ENCODE measurements at places on chromosomes 16 and 17. TPM values are rescaled to one million over a fixed set of nuclear protein-coding genes. Genes with fewer than 3 reads are reported as not detected.

- H3K4me3 ChIP-seq = no peak overlapping the region
- peak; percentile 81 for DNase-seq
- H3K27ac ChIP-seq = no peak overlapping the region
- no peaks in the 10 kb centered on the region for H3K4me1 ChIP-seq
- H3K27me3 ChIP-seq = no peaks in the 10 kb centered on the region
These were observed 23.8 kb downstream of the SPHK1 start for GRCh38 chr17:76408037-76408849.

- no peaks in the 10 kb centered on the region for H3K4me1 ChIP-seq
- no peaks in the 10 kb centered on the region for H3K27me3 ChIP-seq
- H3K36me3 ChIP-seq = no peaks in the 10 kb centered on the region
These were observed 40.7 kb upstream of the DOC2B start for GRCh38 chr17:222172-222571.

GRCh38 chr16:59373632-59374031 lies 639.5 kb upstream of the GOT2 start:
- no peak overlapping the region for H3K4me3 ChIP-seq
- no peaks in the 10 kb centered on the region for H3K4me1 ChIP-seq
- no peak overlapping the region for H3K27ac ChIP-seq
- no peak for DNase-seq
- no peaks in the 10 kb centered on the region for H3K27me3 ChIP-seq
- no peaks in the 10 kb centered on the region for H3K36me3 ChIP-seq

DNA sequence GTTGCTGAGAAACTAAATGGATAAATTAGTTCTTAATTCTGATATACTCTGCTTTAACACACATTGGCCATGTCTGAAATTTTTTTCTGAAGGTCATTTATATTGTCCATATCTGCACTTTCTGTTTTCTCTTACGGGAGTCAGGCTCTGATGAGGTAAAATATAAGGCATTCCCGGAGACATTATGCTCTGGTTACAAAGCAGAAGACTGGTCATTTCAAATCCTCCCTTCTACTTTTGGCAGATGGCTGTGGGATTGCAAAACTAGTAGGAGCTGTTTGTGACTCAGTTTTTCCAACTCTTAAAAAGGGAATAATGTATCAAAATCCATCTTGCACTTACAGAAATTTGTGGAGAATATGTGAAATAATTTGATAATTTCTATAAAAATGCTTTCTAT lies 92.2 kb upstream of the CPHXL start:
- H3K4me1 ChIP-seq = no peaks in the 10 kb centered on the region
- H3K36me3 ChIP-seq = no peaks in the 10 kb centered on the region
- no peak overlapping the region for H3K4me3 ChIP-seq
- no peaks in the 10 kb centered on the region for H3K27me3 ChIP-seq
- no peak overlapping the region for H3K27ac ChIP-seq
- DNase-seq = no peak

- no peaks in the 10 kb centered on the region for H3K27me3 ChIP-seq
- H3K36me3 ChIP-seq = no peaks in the 10 kb centered on the region
- H3K27ac ChIP-seq = peak overlapping the region; percentile 27
- H3K4me3 ChIP-seq = peak overlapping the region; percentile 58
- H3K4me1 ChIP-seq = no peaks in the 10 kb centered on the region
- no peak for DNase-seq
These were observed 483 bp downstream of the RPA1 start for GRCh38 chr17:1830288-1830687.

- H3K27me3 ChIP-seq = no peaks in the 10 kb centered on the region
- DNase-seq = no peak
- H3K4me3 ChIP-seq = no peak overlapping the region
- H3K4me1 ChIP-seq = no peaks in the 10 kb centered on the region
These were observed 26.2 kb upstream of the TXNDC11 start for GRCh38 chr16:11768849-11769248.

DNA sequence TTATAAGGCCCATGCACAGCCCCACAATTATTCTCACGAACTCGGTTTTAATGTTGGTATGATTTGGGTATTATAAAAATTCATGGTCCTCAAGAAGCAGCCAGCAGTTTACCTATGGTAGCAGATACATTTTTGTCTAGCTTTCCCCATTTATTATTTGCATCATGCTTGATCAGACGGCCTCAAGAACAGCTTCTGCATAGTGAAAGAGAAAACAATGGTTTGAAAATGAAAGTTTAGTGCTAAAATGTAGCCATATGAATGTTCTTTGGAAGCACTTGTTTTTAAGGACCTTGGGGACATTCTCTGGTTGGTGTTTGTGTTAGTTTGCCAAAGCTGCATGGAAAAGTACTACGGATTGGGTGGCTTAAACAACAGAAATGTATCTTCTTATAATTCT lies 72.4 kb upstream of the CPHXL start:
- no peak overlapping the region for H3K27ac ChIP-seq
- no peaks in the 10 kb centered on the region for H3K36me3 ChIP-seq
- H3K4me3 ChIP-seq = no peak overlapping the region
- no peaks in the 10 kb centered on the region for H3K27me3 ChIP-seq

DNA sequence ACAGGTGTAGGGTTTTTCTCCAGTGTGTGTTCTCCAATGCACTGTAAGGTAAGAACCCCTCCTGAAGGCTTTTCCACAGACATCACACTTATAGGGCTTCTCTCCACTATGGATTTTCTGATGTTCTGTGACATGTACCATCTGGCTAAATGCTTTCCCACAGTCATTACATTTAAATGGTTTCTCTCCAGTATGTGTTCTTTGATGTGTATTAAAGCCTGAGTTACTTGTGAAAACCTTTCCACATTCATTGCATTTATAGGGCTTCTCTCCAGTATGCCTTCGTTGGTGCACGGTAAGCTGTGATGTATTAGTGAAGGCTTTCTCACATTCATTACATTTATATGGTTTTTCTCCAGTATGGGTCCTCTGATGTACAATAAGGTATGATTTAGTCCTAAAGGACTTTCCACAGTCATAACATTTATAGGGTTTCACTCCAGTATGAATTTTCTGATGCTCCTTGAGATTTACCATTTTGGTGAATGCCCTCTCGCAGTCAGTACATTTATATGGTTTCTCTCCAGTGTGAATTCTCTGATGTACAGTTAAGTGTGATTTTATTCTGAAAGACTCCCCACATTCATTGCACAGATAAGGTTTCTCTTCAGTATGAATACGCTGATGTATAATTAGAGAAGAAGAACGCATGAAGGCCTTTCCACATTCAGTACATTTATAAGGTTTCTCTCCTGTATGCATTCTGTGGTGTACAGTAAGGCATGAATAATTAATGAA lies 30.9 kb downstream of the ZNF624 start:
- no peaks in the 10 kb centered on the region for H3K27me3 ChIP-seq
- no peak overlapping the region for H3K27ac ChIP-seq
- H3K4me1 ChIP-seq = no peaks in the 10 kb centered on the region
- DNase-seq = no peak

DNA sequence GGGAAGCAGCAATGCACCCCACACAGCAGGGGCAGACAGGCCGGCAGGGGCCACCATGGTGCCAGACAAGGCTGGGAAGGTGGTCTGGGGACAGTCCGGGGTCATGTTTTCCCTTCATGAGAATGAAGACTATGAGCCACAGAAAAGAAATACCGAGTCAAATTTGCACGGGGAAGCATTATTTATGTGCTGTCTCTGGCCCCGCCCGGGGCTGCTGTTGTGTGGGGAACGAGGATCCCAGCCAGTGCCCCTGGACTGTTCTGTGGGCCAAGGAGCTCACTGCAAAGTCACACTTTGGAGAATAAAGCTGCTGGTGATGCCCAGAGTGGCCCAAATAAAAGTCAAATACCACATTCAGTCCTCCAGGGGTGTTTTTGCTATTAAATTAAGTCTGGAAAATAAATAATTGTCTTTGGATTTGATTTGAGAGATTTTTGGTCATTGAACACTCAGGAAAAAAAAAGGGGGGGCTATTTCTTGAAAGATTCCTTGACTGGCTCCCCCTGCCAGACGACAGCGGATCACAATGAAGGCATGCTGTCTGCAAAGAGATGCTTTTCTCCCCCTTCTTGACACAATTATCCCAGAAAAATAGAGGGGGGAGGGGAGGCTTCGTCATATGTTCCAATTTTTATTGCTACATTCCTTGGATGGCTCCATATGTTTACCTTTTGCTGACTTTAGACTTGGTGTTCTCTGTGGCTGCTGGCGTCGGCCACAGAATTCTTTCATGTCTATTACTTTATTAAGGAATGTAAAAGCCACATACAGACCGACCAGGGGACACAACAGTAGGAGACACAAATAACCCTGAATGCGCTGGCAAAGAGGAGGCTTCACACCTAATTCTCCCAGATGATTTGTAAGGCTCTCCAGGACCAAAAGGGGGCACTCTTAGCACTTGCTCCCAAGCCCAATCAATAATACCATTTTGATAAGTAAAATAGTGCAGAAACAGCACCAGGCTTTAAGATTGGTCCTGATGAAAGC lies 27.1 kb upstream of the ANKFN1 start:
- no peaks in the 10 kb centered on the region for H3K4me1 ChIP-seq
- no peaks in the 10 kb centered on the region for H3K27me3 ChIP-seq
- H3K4me3 ChIP-seq = no peak overlapping the region
- DNase-seq = no peak

- H3K27ac ChIP-seq = no peak overlapping the region
- H3K4me1 ChIP-seq = no peaks in the 10 kb centered on the region
- H3K36me3 ChIP-seq = peaks cover 2% of the 10 kb centered on the region
- no peak for DNase-seq
- H3K27me3 ChIP-seq = no peaks in the 10 kb centered on the region
These were observed 1.3 kb upstream of the ZNF821 start for GRCh38 chr16:71885261-71885650.

- no peak overlapping the region for H3K27ac ChIP-seq
- H3K4me3 ChIP-seq = no peak overlapping the region
- no peaks in the 10 kb centered on the region for H3K4me1 ChIP-seq
- no peaks in the 10 kb centered on the region for H3K27me3 ChIP-seq
- DNase-seq = no peak
These were observed 9.9 kb downstream of the LRRC3C start for GRCh38 chr17:39937447-39937846.

GRCh38 chr16:1308977-1309885 lies at the start of gene UBE2I:
Gene UBE2I, plus strand, starts transcription at chr16:1309636. Its CDS starts 4,395 bp downstream, at chr16:1314031.
- H3K36me3 ChIP-seq = no peaks in the 10 kb centered on the region
- H3K4me3 ChIP-seq = peak within 1 kb of the TSS; percentile 94

DNA sequence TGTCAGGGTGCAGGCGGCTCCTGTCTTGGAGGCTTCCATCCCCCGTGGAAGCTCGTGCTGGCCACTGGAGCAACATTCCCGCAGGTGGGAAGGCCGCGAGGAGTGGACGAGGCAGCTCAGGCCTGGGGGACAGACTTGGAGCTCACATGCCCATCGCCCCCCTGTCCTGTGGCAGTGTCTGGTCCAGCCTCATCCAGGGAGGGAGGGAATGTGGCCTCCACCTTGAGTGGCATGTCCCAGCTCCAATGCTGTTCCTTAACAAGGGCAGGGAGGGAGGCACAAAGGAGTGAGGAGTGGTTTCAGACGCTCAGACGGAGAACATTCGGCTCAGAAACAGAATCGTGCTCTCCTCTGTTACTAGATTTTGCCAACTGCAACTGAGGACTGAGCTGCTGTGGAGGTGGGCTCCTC lies 159.4 kb upstream of the CHMP6 start:
- no peaks in the 10 kb centered on the region for H3K36me3 ChIP-seq
- DNase-seq = peak; percentile 75
- H3K27me3 ChIP-seq = no peaks in the 10 kb centered on the region
- H3K27ac ChIP-seq = peak overlapping the region; percentile 50

GRCh38 chr17:80807882-80808281 lies 183.8 kb upstream of the CHMP6 start:
- H3K4me3 ChIP-seq = no peak overlapping the region
- H3K36me3 ChIP-seq = no peaks in the 10 kb centered on the region
- no peak for DNase-seq
- no peaks in the 10 kb centered on the region for H3K27me3 ChIP-seq
- H3K4me1 ChIP-seq = no peaks in the 10 kb centered on the region

GRCh38 chr16:66354034-66354909 lies 12.2 kb upstream of the CDH5 start:
- no peaks in the 10 kb centered on the region for H3K36me3 ChIP-seq
- H3K4me1 ChIP-seq = no peaks in the 10 kb centered on the region
- peaks cover 1% of the 10 kb centered on the region for H3K27me3 ChIP-seq

- no peaks in the 10 kb centered on the region for H3K4me1 ChIP-seq
- no peak overlapping the region for H3K27ac ChIP-seq
- H3K4me3 ChIP-seq = no peak overlapping the region
- H3K27me3 ChIP-seq = no peaks in the 10 kb centered on the region
These were observed 184.4 kb downstream of the AATF start for GRCh38 chr17:37133136-37133535.

DNA sequence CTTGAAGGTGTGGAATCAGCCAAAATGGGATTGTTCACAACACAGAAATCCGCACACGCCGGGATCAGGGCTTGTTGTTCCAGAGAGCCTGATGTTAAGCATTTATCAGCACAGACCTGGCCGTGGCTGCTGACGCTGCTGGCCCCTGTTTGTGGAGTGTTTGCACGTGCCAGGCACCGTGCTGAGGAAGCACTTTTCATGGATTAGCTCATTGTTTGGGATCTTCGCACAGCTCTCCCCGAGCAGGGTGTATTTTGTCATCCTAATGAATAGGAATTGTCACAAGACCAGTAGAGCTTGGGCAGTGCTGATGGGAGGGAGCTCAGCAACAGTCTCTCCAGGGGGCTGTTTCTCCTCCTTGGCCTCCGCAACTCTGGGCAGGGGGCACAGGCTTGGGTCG lies 160.4 kb upstream of the PLCG2 start:
- no peak overlapping the region for H3K4me3 ChIP-seq
- H3K4me1 ChIP-seq = no peaks in the 10 kb centered on the region
- DNase-seq = no peak
- no peaks in the 10 kb centered on the region for H3K36me3 ChIP-seq
- no peak overlapping the region for H3K27ac ChIP-seq
- H3K27me3 ChIP-seq = no peaks in the 10 kb centered on the region

- H3K4me3 ChIP-seq = no peak overlapping the region
- H3K36me3 ChIP-seq = no peaks in the 10 kb centered on the region
- no peak for DNase-seq
- no peak overlapping the region for H3K27ac ChIP-seq
- no peaks in the 10 kb centered on the region for H3K27me3 ChIP-seq
These were observed 383.0 kb downstream of the CPPED1 start for GRCh38 chr16:12420661-12421209.

GRCh38 chr17:64229815-64230728 lies 33.0 kb downstream of the TEX2 start:
- H3K4me3 ChIP-seq = no peak overlapping the region
- no peaks in the 10 kb centered on the region for H3K27me3 ChIP-seq
- H3K27ac ChIP-seq = peak overlapping the region; percentile 43
- no peaks in the 10 kb centered on the region for H3K36me3 ChIP-seq
- peaks cover 11% of the 10 kb centered on the region for H3K4me1 ChIP-seq

DNA sequence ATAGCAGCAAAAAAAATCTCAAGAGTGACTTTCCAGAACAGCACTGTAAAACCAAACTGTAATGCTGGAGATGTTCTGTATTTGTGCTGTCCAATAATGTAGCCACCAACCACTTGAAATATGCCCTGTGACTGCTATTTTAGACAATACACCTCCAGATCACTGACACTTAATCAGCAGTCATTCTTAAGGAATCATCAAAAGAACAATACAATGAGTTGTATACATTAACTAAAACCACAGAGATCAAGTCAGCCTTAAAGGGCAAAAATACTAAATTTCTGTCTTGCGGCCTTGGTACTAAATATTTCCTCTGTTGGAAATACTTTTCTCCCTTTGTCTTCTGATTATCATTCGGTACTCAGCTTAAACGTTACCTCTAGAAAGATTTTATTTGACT lies 33.6 kb upstream of the ANKFY1 start:
- H3K4me3 ChIP-seq = no peak overlapping the region
- H3K27ac ChIP-seq = no peak overlapping the region
- no peaks in the 10 kb centered on the region for H3K27me3 ChIP-seq
- no peak for DNase-seq
- H3K4me1 ChIP-seq = no peaks in the 10 kb centered on the region

MPV17L gene
- 2.4 TPM for total RNA-seq

TPSD1 gene
- total RNA-seq = not detected

TPSG1 gene
- 0.81 TPM for total RNA-seq

TEKT5 gene
- 0.39 TPM for total RNA-seq

PDIA2 gene
- total RNA-seq = 1.6 TPM

SDR42E1 gene
- 1.2 TPM for total RNA-seq

ATP1B2 gene
- total RNA-seq = 2.0 TPM

ADCY9 gene
- 40.1 TPM for total RNA-seq

Measured in aorta (tissue), 5 donors.